ENCODE measurements at places on chromosomes 7 and 10.

- H3K27ac ChIP-seq = no peak overlapping the region
- DNase-seq = no peak
- no peaks in the 10 kb centered on the region for H3K4me1 ChIP-seq
- no peak overlapping the region for H3K4me3 ChIP-seq
Measured at GRCh38 chr10:102894466-102895213, 23.5 kb upstream of the CNNM2 start.

DNA sequence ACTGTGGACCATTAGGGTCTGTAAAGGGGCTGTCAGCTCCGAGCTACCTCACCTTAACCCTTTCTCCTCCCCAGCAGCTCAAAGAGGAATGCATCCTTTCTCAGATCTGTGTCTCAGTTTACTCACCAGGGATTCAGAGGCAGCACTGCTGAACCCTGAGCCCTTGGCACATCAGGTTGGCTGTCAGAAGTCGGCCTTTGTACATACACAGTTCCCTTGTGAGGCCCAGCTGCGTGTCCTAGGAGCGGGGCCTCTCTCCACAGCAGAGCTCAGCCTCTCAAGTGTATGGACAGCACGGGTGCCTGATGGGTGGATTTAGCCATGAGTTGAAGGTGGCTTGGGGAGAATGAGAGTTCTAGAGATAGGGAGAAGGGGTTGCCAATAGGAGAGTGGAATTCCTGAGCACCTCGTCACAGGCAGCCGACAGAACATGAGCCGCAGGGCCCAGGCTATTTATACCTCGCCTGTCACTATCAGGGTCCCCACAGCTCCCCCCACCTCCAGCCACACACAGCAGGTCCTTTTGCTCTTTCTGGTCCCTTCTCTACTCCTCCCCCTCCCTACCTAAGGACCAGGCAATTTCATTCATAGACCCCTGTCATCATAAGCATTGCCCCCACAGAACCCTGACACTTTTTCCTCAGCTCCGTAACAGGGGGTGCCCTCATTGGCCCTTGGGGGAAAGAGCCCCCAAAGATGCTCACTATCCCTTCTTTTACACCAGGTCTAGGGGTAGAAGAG is 2.1 kb upstream of the FLNC start:
- H3K36me3 ChIP-seq = no peaks in the 10 kb centered on the region
- peaks cover 8% of the 10 kb centered on the region for H3K4me1 ChIP-seq
- no peak for DNase-seq
- H3K4me3 ChIP-seq = no peak overlapping the region
- peaks cover 35% of the 10 kb centered on the region for H3K27me3 ChIP-seq

GRCh38 chr7:128447941-128448564 is 7.6 kb upstream of the HILPDA start:
- no peaks in the 10 kb centered on the region for H3K36me3 ChIP-seq
- H3K27me3 ChIP-seq = peaks cover 3% of the 10 kb centered on the region
- no peak for DNase-seq
- H3K27ac ChIP-seq = no peak overlapping the region

- no peaks in the 10 kb centered on the region for H3K36me3 ChIP-seq
- H3K27ac ChIP-seq = no peak overlapping the region
- H3K27me3 ChIP-seq = no peaks in the 10 kb centered on the region
- H3K4me3 ChIP-seq = no peak overlapping the region
- peak; percentile 17 for DNase-seq
Measured at GRCh38 chr7:120583899-120584586, 273.9 kb downstream of the TSPAN12 start.

- H3K27me3 ChIP-seq = no peaks in the 10 kb centered on the region
- no peak for DNase-seq
- peaks cover 7% of the 10 kb centered on the region for H3K36me3 ChIP-seq
- peak overlapping the region; percentile 78 for H3K4me3 ChIP-seq
- H3K27ac ChIP-seq = peak overlapping the region; percentile 83
- peaks cover 34% of the 10 kb centered on the region for H3K4me1 ChIP-seq
Measured at GRCh38 chr10:63521416-63522276, 445 bp downstream of the REEP3 start.

GRCh38 chr7:4144811-4145510 is 537.1 kb upstream of the FOXK1 start:
- H3K27ac ChIP-seq = no peak overlapping the region
- peaks cover 14% of the 10 kb centered on the region for H3K27me3 ChIP-seq
- H3K4me1 ChIP-seq = peaks cover 3% of the 10 kb centered on the region
- peaks cover 2% of the 10 kb centered on the region for H3K36me3 ChIP-seq
- no peak for DNase-seq
- no peak overlapping the region for H3K4me3 ChIP-seq

DNA sequence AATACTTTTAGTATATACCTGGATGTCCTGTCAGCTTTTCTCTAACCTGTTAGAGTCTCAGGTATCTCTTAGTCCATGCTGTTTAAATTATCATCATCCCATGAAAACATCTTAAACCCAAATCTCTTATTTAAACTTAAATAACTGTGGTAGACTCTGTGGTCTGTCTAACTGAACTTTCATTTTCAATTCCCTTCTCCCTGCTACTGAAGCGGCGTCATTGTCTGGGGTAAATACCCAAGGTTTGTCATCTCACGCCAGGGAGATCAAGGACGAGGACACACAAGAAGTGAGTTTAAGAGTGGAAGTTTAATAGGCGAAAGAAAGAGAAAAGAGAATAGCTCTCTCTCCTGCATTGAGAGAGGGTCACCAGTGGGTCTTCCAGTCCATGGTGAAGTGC is 804.4 kb upstream of the CELF2 start:
- H3K36me3 ChIP-seq = no peaks in the 10 kb centered on the region
- DNase-seq = no peak
- H3K27ac ChIP-seq = no peak overlapping the region
- no peaks in the 10 kb centered on the region for H3K4me1 ChIP-seq
- H3K27me3 ChIP-seq = no peaks in the 10 kb centered on the region

- H3K4me3 ChIP-seq = no peak overlapping the region
- peaks cover 5% of the 10 kb centered on the region for H3K4me1 ChIP-seq
- no peak overlapping the region for H3K27ac ChIP-seq
- no peaks in the 10 kb centered on the region for H3K36me3 ChIP-seq
- no peak for DNase-seq
Measured at GRCh38 chr10:60513281-60513680, 123.6 kb upstream of the ANK3 start.

DNA sequence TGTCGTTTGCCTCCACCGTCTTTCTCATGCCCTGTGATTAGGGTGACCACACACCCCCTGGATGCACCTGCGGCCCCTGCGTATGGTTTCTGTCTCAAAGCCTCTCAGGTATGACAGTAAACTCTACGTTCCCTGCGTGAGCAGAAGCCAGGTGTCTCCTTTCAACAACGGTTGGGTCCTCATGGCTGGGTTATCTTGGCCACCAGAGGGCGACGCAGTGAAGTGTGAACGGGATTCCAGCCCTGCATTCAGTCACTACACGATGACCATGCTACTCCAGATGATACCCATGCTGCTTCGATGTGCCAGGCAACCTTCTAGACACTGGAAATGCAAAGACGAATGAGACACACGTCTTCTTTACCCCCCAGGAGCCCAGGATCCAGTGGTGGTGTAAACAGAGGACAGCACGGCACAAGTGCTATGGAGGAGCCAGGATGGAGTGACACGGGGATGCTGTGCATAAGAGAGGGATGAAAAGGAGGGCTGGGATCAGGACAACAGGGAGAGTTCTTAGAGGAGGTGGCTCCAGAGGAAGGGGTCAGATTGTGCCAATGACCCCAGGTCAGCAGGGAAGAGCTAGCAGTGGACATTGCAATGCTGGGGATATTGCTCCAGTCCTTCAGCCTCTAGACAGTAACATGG is 228.1 kb upstream of the PFKP start:
- no peak overlapping the region for H3K4me3 ChIP-seq
- H3K27me3 ChIP-seq = no peaks in the 10 kb centered on the region
- H3K27ac ChIP-seq = no peak overlapping the region
- DNase-seq = no peak
- no peaks in the 10 kb centered on the region for H3K4me1 ChIP-seq

DNA sequence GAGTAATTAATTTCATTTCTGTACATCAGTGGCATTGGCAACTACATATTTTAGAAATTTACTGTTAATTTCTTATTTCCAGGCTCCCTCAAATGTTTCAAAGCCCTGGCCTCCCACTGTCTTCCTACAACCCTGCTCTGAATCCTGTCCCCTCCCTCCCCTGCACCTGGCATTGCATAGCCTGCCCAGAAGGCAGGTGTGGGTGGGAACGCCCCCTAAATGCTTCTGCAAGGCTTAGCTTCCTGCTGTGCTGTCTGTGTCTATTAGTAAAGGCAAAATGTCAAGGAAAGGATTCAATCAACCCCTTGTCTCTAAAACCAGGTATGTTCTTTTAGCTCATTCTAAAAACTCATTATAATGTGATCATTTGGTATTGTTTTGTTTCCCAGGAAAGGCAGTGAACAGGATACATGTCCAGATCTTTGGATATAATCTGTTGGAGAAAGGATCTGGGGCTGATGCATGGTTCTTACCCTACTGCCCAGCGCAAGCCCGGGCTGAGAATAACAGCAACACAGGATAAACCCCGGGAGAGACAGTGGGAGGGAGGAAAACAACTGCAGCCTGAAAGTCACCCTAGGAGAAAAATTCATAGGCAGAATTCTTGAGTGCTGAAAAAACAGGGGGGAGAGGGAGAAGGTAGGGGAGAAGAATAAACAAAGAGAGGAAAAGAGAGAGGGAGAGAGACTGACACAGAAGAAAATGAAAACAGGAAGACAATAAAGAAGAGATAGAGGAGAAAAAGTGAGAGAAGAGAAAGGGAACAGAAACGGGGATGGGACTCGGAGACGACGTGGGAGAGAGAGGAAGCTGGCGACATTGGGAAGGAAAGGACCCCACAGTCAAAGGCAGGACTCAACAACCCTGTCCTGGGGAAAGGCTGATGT is 589 bp downstream of the ZNF488 start:
- no peaks in the 10 kb centered on the region for H3K36me3 ChIP-seq
- DNase-seq = no peak
- H3K4me3 ChIP-seq = peak overlapping the region; percentile 73
- H3K27ac ChIP-seq = no peak overlapping the region
- peaks cover 4% of the 10 kb centered on the region for H3K27me3 ChIP-seq

DNA sequence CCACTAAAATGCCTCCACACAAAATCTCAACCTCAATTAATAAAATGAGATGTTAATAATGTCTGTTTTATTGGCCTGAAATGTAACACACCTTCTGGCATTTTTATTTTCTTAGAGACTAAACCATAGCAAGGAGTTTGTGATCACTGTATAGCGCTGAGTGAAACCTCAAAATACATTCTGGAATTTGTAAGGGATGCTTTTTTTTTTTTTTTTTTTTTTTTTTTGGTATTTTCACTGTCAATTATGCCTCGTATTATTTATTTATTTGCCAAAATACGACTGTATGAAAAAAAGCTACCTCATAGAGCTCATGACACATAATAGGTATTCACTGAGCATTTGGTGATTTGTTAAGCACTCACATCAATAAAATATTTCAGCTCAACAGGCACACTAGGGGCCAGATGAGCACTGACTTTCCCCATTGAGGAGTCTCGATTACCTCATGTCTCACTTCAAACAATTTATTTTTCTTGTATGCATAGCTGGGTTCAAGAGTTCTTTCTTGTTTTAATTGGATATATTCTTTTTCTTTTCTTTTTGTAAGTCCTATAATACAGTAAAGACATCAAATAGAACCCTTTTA is 36.5 kb downstream of the SEMA3C start:
- DNase-seq = no peak
- peaks cover 29% of the 10 kb centered on the region for H3K4me1 ChIP-seq
- H3K36me3 ChIP-seq = peaks cover 4% of the 10 kb centered on the region
- H3K27ac ChIP-seq = no peak overlapping the region
- no peaks in the 10 kb centered on the region for H3K27me3 ChIP-seq

- no peaks in the 10 kb centered on the region for H3K36me3 ChIP-seq
- peak; percentile 11 for DNase-seq
- peak within 1 kb of the TSS; percentile 90 for H3K4me3 ChIP-seq
- peak within 1 kb of the TSS; percentile 34 for H3K27ac ChIP-seq
- H3K27me3 ChIP-seq = no peaks in the 10 kb centered on the region
- H3K4me1 ChIP-seq = peaks cover 14% of the 10 kb centered on the region
Measured at GRCh38 chr10:93893646-93894515, at the start of gene SLC35G1. SLC35G1 (plus strand) TSS chr10:93893978; CDS start chr10:93894034, 56 bp downstream.

GRCh38 chr10:113094114-113094486 is 144.1 kb downstream of the TCF7L2 start:
- peaks cover 2% of the 10 kb centered on the region for H3K36me3 ChIP-seq
- H3K4me1 ChIP-seq = peaks cover 20% of the 10 kb centered on the region
- DNase-seq = no peak
- H3K4me3 ChIP-seq = no peak overlapping the region
- H3K27ac ChIP-seq = peak overlapping the region; percentile 63

Data from keratinocyte (primary cell).